ENCODE measurements at places on chromosomes 7 and 10.

DNA sequence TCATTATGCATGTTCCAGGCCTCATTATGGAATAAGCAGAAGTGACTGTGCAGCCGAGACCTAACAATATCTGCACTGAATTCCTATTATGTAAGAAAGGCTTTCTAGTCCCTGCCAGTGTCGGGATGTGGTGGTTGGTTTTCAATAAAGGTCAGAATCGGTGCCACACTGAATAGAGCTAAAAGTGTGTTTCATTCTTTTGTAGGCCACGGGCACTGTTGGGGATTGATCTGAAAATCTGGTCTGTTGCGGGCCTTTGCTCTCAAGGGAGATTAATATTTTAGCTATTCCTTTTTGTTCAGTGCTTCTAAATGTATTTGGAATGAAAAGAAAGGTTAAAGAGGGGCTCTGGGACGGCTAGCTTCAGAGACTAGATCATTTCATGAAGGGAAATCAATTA is 559.4 kb upstream of the GALNT17 start:
- no peak for DNase-seq

DNA sequence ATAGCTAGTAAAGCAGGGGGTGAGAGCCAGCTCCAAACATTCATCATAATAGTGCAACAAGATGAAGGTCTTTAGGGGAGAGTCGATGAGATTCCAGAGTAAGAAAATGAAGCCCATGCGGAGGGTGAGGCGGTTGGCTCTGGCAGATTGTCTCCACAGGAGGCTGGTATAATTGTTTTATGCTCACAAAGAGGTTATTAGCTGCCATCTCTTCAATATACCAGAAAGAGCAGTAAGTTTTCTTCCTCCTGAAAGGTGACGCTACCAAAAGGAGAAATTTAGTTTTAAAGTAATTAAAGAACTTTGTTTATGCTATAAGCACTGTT is 59.2 kb upstream of the KCNIP2 start:
- no peak for DNase-seq

DNA sequence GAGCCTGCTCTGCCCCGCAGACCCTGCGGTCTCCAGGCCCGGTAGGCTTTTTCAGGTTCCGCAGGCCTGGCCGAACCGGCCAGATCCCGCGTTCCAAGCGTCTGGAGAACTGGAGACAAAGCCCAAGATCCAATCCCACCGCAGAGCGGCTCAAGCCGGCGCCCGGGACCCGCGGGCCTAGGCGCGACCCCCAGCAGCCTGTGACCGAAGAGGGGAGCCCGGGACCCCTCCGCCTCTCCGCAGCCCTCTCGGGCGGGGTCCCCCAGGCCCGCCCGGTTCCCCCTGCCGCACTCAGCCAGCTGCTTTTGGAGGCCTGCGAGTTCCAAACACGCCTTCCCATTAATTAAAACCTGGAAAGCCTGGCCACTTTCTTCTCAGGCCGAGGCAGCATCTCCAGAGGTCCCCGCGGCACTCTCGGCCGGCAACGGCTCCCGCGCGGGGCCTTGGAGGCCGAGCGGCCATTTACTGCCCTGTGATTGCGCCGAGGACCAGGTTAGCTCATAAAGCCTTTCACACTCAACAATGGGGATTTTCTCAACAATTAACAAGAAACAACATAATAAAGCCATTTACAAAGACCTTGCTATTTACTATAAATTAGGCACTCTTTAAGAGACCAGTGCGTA is 16.7 kb downstream of the SKIDA1 start:
- DNase-seq: no peak

GRCh38 chr10:120314442-120314841 is 142.6 kb upstream of the PLPP4 start:
- DNase-seq: no peak

GRCh38 chr10:78890506-78890905 is 178.3 kb upstream of the ZMIZ1 start:
- DNase-seq: no peak

DNA sequence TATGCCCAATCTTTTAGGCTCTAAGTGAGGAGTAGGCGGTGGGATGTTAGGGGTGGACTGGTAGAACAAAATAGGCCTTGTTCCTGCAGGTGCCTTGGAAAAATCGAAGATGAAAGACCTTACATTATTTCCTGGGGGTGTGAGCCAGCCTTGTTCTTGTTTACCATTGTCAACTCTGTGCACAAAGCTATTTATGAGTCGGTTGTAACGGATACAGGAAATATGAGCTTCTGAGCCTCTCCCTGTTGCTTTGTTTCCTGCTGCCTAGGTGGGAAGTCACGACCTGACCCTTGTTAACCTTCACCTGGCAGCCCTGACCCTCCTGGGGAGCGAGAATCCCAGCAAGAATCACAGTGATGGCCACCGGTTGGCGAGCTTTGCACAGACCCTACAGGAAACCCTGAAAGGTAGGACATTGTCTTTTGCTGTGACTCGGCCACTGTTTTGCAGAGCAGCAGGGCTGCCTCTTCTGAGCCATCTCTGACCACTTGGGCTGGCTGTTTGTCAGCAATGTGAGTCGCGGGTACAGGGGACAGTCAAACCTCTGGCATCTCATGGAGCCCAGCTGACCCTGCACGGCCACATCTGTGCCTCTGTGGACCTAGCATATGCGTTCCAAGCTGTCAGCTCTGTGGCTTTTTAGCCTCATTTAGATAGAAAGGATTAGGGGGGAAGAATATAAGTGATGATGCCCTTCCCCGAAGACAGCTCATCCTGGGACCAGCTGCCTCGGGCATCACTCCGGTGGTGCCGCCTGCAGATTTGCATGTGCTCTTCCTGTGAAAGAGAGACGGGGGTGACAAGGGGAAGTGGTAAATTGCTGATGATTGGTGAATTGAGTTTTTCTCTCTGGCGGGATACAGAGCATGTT is 102.1 kb upstream of the ANLN start:
- peak; percentile 84 for DNase-seq

DNA sequence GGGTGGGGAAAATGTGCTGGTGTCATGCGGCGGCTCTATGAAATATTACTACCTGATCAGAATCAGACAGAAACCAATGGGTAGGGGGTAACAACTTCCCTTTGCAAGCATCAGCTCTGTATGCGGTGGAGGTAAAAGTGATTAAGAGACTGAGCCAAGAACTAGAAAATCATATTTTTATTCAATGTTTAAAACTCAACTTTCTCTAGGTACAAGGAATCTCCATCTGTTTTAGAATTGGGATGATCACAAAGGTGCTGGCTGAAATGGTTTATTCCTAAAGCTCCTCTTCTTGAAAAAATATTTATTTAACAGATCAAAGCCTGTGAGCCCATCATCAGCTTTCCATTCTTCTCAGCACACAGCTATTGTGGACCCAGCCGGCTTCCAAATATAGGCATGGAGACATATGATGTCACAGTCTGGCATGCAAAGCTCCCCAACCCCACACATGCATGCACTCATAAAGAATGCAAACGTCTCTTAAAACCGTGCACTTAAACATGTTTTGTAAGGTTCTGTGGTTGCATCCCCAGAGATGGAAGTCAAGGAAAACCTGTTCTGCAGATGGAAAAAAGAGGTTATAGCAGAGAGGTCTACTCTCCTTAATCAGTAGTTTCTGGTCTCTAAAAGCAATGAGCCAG is 126.0 kb downstream of the SKIDA1 start:
- DNase-seq: no peak

- DNase-seq: no peak
Measured at GRCh38 chr7:87092568-87093091, 33.2 kb upstream of the ELAPOR2 start.

GRCh38 chr10:16742165-16742960 is 74.9 kb downstream of the RSU1 start:
- peak; percentile 15 for DNase-seq

GRCh38 chr10:58384999-58385783 is at the start of gene TFAM:
Gene TFAM, plus strand, starts transcription at chr10:58385410. Its CDS starts 138 bp downstream, at chr10:58385548.
- DNase-seq: peak; percentile 92

DNA sequence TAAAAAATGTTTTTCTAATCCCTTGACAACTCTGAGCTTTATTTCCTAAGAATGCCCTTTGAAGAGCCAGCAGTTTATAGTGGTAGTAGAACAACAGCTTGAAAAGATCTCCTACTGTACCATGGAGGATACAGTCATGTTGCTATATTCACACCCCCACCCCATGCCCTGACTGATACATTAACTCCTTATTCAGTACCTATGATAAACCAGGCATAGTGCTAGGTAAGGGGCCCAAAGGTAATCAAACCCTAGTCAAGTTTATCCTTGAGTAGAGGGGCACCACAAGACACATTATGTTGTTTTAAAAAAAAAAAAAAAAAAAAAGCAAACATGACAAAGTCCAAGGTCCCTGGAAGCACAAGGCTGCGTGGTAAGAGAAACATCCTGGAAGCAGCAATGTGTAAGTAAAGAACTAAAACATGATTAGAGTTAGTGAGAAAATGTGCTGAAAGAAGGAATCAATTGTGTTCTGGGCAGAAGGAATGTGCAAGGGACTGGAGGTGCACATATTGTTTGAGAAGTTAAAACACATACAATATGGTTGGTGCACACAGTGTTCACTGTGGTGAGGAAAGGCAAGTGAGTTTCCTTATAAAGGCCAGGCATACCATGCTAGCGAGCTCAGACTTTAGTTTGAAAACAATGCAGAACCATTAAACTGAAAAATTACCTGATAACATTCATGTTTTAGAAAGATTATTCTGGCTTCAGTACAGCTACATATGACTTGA is 51.2 kb downstream of the PDE1C start:
- DNase-seq: no peak

GRCh38 chr7:13742126-13742525 is 247.3 kb downstream of the ETV1 start:
- DNase-seq: no peak

GRCh38 chr7:73831834-73832651 is 1.2 kb downstream of the CLDN4 start:
- peak; percentile 47 for DNase-seq

Data from suppressor macrophage treated with lipopolysaccharide for 4 hours (primary cell).